ENCODE measurements at places on chromosomes 12 and 14.

- no peak for DNase-seq
These were observed 663.8 kb upstream of the FOXG1 start for GRCh38 chr14:28102814-28103213.

DNA sequence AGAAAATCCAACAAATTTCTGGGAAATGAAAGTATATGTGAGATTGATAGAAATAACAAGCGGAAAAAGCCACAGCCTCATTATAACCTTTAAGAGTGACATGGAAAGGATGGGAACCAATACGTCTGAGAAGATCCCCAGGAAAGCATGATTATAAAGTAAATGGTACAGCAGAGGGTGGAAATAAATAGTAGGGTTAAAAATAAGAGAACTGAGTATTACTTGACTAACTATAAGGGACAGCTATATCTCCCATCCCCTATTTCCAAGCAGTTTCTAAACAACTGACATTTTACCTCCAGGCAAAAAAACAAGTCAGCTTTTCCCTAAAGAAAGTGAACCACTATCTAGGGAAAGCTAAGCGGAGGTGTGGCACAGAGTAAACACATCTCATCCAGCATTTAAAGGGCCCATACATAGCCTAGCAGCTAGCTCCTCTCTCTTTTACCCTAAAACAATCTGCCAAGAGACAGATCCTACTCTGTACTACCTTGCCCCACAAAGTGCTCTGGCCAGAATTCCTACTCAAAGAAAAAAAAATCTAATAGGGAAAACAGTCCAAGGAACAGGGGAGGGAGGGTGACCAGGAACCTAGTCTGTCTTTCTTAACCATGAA lies 11.2 kb downstream of the OSBPL8 start:
- no peak for DNase-seq

DNA sequence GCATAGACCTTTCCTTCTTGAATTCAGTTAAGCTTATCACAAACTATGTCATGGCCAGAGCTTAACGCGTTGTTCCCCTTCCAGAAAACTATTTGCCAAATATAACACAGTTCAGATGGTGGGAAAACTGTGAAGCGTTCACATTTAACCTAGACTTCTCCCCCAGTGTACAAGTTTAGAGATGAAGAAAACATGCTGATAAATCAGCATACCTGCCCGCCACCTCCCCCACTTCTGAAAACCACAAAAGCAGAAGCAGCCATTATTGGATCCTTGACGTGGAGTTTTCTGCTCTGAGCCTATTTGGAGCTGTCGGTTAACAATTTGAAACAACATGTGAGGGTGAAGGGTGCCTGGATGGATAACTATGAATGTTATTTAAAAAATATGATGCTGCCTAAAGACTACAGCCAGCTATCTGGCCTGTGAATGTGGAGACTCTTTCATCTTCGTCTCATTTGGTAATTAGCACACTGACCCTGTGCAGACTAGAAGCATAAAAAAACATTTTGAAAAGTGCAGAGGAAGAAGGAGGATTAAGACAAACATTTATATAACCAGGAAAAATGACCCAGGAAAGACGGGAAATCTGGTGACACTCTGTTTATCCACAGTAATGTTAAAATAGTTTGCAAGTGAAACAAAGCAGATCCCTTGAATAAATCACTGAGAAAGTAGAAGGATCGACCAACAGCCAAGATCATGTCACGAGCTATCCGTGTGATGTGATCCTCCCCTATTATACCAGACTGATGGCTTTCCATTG lies 408.2 kb downstream of the AEBP2 start:
- DNase-seq, result no peak

GRCh38 chr12:30047516-30048254 lies 263.9 kb upstream of the TMTC1 start:
- DNase-seq, result no peak

DNA sequence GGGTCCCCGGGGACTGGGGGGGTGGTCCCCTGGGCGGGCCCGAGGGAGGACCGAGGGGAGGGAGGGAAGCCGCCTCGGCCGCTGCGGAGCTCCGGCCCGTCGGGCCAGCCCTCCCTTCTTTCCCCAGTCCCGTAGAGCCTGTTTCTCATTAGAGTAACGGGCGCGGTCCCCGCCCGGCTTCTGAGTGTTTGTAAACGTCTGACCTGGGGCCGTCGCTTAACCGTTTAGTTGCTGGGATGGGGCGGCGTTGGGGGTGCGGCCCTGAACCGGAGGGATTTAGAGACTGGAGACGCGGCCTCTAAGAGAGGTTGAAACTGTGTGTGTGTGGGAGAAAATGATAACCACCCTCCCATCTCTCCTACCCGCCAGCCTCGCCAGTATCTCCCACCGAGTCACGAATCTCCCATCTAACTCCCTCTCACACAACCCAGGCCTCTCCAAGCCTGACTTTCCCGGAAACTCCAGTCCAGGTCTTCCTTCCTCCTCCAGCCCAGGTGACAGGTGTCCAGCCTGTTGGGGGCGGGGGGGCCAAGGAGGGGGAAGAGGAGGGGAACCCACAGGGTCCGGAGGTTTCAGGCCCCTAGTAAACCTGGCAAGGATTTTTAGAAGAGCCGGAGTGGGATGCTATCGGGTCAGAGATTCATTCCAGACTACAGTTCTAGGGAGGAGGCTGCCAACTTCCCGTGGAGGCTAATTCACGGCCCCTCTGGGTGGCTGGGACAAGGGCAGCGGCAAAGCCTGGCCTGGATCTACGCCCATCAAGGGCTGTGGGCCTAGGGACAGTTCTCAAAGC lies 1.1 kb upstream of the NFATC4 start:
- no peak for DNase-seq

Data from CD4-positive, alpha-beta T cell treated with Interleukin-6 at 100 ng/mL for 8 hours (primary cell).